Central memory CD4-positive, alpha-beta T cell (primary cell): ENCODE measurements at places on chromosomes 12 and 14.
A peak's percentile ranks its signal among the peaks of the same experiment; 100 is the strongest.

GRCh38 chr12:57744194-57744776, 554 bp upstream of the TSPAN31 start:
- no peak for DNase-seq

DNA sequence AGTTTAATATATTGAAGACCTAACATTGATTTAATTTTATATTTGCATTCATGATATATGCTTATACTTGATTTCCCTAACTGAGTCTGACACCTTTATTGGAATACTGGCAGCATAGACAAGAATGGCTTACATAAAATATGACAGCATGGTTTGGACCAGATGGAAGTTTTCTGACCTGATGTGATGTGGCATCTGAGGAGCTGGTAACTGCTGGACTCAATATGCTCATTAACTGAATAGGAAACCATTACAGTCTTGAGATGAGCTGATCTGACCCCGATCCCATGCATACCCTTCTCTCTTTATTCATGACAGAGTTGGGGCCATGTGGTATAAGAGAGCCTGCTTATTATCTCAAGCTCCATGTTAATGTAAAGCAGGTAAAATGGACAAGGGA, 604.8 kb upstream of the SEL1L start:
- DNase-seq, result no peak

GRCh38 chr12:9636150-9636850, 28.6 kb upstream of the KLRB1 start:
- no peak for DNase-seq

- no peak for DNase-seq
These were observed 32.6 kb upstream of the MAX start for GRCh38 chr14:65134651-65135579.

- no peak for DNase-seq
These were observed 134.2 kb downstream of the HMGA2 start for GRCh38 chr12:65958456-65958855.

DNA sequence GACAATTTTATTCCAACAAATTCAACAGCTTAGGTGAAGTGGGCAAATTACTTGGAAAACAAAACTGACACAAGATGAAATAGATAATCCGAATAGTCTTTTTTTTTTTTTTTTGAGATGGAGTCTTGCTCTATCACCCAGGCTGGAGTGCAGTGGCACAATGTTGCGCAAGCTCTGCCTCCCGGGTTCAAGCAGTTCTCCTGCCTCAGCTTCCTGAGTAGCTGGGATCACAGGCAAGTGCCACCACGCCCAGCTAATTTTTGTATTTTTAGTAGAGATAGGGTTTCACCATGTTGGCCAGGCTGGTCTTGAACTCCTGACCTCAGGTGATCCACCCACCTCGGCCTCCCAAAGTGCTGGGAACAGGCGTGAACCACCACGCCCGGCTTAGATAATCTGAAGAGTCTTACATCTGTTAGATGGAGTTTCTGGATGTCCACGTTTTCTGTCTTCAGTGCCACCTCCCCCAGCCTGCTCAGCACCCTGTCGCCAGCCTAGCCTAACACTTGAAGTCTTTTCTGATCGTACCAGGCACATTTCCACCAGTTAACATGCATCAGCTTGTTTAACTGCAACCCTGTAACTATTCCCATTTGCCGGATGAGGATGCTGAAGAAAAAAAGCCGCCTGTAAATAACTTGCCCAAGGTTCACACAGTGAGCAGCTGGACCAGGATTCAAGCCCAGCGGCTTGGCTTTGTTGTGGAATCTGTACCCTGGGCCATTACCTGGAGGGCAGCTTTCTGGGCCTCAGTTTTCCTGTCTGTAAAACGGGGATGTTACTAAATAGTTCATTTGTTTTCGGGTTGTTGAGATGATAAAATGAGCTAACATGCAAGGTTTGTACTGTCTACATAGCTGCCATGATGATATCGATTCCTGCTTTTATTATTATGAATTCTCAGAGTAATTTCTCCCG, 26.4 kb downstream of the FBRSL1 start:
- DNase-seq, result no peak

DNA sequence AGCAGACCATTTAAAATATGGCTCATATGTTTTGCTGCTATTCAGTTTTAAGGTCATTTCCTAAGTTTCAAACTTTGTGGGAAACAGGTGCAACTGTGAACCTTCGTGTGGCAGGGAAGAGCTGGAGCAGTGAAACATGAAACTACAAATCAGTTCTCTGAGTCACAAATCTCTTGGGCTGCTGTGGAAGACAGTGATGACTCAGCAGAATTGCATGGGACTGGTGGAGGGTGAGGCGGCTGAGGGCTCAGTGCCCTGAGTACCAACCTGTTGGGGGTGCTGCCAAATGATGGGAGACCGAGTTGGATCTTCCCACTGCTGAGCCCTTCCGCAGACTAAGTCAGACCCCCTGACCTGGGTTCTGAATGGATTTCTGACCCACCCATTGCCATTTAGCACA, 8.4 kb upstream of the CALM1 start:
- DNase-seq, result no peak

- no peak for DNase-seq
These were observed 161.5 kb upstream of the SSTR1 start for GRCh38 chr14:38046160-38046559.

GRCh38 chr14:95609398-95609990, 74.6 kb downstream of the GLRX5 start:
- DNase-seq, result no peak

DNA sequence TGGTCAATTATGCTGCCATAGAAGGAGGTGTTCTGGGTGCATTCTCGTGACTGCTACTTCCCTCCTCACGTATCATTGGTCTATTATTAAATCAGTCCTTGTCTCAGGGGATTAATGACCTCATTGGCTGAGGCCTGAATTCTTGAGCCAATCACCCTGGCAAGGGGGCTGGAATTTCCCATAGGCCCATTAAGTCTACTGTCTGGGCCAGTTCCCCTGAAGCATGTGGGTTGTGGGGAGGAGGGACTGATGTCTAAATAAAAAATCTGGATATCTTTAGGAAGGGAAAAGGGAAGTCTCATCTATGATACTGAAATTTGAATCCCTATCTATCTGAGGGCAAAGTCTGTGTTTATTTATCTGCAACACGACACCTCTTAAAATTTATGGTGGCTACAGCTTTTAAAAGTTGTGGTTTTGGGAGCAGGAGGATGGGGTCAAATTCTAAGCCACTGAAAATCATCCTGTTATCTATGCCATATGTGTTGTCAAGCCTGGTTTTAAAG, 71.9 kb downstream of the DYRK2 start:
- DNase-seq, result no peak

GRCh38 chr14:29735459-29735858, 192.2 kb downstream of the PRKD1 start:
- DNase-seq, result no peak

- no peak for DNase-seq
These were observed 67.8 kb downstream of the NTF3 start for GRCh38 chr12:5499566-5500330.

DNA sequence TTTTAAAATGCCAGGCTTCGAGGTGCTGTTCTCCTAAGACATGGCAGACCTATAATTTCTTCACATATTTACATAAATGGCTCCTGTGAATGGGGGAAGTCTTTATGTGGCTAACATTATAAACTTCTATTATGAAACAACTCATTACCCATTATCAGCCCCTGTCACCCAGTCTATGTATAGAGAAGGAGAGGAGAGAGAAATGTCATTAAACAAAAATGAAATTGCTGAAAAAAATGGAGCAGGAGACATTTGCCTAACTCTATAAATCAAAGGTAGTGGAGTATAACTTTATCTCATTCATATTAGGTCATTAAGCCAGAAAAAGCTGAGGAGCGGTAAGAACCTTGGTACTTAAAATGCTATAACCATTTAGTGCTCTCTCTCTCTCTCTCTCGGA, 71.9 kb upstream of the KRR1 start:
- no peak for DNase-seq

GRCh38 chr14:68297039-68297438, 477.5 kb downstream of the RAD51B start:
- no peak for DNase-seq

- DNase-seq, result no peak
These were observed 38.1 kb upstream of the SLC35F4 start for GRCh38 chr14:57903954-57904353.

DNA sequence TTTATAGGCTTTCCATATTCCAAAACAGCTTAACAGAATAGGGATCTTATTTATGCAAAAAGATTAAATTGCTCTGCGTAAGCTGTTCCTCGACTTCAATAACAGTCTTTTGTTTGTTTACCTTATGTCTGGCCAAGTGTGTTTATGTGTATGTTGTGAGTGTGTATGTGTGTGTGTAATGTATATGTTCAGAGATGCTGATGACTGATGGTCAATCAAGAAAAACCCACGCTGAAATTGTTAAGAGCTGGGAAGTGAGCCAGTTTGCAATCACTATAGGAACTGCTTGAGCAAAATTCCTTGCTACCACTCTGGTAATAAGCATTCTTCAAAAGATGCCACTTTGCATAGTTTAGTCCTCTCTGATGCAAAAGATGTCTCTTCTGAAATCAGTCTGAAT, 59.6 kb downstream of the PRKD1 start:
- no peak for DNase-seq

DNA sequence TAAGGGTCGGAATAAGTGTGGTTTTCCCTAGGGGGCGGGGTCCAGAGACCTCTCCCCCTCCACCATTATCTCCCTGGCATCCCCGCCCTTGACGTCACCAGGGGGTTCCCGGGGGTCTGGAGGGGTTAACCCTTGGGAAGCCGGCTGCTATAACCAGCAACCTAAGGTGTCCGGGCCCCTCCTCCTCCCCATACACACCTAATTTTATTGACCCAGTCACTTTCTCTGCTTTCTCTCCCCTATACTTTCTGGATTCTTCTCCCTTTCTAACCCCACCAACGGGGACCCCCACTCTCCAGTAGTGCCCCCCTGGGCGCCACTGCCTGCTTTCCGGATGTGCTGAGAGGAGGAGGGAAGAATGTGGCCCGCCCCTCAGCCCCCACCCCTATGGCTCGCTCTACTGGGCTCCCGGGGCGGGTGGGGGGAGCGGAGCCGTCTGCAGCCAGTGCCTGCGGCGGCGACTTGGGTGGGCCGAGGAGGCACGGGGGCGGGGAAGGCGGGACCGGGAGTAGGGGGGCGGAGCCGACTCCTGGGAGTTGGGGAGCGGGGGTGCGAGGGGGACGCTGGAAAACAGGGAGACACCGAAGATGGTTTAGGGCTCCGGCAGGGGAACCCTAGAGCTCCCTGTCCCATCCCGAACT, 1.8 kb downstream of the GLI1 start:
- no peak for DNase-seq

DNA sequence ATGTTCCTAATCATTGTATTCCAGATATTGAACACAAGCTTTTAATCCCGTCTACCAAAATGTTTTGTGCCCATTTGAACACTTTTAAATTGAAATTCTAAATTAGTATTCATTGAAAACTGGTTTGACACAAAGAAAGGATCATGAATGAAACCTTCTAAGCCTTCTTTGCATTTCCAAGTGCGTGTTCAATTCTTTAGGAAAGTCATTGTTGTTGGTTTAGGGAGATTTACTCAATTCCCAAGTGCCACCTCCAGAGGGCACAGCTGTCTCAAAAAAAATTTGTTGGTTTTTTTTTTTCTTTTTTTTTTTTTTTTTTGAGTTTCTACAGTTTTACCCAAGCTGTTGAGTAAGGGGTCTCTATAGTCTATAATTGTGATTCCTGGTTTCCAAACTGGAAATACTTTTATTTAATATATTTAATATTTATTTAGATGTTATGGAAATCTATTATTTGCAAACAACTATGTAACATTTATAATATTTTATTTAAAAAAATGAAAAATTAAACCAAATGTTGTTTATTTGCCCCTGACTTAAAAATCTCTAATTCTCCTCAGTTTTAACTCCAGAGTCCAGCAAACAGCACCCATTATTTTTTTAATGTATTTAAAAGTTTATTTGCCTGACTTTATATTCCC, 79.9 kb downstream of the NEDD1 start:
- peak; percentile 4 for DNase-seq

- peak; percentile 76 for DNase-seq
These were observed at the start of gene ATXN2 for GRCh38 chr12:111598637-111599452. Gene ATXN2 (minus strand): TSS chr12:111599315. CDS start chr12:111599034, 281 bp downstream.

DNA sequence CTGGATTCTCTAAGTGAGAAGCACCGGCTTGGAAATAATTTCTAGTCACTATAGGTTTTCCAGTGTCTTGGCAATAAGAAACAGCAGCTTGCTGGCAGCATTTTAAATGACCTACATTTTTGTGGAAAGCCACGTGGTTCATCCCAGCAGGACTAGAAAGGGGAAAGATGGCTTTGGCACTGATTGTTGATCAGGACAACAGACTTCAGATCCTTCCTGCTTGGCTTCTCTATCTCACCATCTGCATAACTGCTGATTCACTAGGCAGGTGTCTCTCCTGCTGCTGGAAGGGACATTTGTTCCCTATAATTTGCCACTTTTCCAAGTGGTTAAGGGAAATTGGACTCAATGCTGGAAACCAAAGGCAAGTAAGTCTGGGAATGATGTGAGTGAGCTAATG, 131.0 kb downstream of the TTC8 start:
- no peak for DNase-seq

DNA sequence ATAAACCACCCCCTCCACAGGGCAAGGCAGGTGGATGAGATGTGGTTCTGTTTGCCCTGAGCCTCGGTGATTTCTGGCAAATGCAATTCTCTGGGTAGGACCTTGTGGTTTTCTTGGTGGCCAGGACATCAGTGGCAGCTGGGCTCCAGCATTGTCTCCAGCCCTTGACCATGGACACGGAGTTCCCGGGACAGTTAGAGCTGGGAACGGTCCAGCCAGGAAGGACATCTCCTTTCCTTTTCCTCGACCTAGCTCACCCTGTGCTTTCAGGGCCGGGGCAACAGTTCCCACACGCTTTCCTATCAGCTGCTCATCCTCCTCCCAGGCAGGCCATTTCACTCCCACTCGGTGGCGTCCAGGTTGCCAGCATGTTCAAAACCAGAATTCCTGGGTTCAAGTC, 9.2 kb downstream of the SERPINA4 start:
- DNase-seq, result no peak

DNA sequence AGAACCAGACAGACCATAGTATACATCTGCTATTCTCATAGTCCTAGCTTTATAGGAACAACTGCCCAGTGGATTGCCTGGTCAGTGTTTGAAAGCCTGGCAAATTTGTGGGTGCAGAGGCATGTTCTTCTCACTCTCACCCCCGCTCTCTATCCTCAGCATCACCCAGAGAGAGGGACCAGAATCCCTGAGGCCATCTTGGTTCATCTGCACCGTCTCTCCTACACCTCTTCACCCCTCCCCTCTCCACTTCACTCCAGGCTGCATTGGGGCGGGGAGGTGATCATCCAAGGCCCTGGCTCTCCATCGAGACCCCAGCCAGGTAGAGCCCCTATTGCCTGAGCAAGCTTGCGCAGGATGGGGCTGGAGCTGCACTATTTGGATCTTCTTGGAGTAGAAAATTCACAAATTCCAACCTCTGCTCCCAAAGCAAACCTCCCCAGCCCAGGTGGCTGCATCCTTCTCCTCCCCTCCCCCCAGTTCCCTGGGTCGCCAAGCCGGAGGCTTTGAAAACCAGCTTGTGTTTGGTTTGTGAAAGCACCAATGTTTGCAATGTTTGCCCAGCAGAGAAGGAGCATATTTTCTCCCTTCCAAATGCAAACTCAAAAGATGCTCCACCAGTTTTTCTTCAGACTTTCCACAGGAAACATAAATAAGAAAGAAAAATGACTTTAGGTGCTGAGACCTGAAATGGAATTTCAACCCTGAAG, 18.6 kb upstream of the COL2A1 start:
- no peak for DNase-seq

GRCh38 chr14:72513965-72514659, 379.8 kb downstream of the DPF3 start:
- no peak for DNase-seq

GRCh38 chr12:84696281-84696680, 216.3 kb downstream of the SLC6A15 start:
- no peak for DNase-seq
